OCI-LY7 (cell line): ENCODE measurements at places on chromosomes 3 and 15.

GRCh38 chr3:44055951-44056350 lies 185.7 kb upstream of the TOPAZ1 start:
- DNase-seq, result no peak

GRCh38 chr15:100310513-100311153 lies 31.1 kb downstream of the ADAMTS17 start:
- no peak for DNase-seq

- no peak for DNase-seq
Observed at GRCh38 chr15:80870893-80871292, 91.7 kb downstream of the CEMIP start.

DNA sequence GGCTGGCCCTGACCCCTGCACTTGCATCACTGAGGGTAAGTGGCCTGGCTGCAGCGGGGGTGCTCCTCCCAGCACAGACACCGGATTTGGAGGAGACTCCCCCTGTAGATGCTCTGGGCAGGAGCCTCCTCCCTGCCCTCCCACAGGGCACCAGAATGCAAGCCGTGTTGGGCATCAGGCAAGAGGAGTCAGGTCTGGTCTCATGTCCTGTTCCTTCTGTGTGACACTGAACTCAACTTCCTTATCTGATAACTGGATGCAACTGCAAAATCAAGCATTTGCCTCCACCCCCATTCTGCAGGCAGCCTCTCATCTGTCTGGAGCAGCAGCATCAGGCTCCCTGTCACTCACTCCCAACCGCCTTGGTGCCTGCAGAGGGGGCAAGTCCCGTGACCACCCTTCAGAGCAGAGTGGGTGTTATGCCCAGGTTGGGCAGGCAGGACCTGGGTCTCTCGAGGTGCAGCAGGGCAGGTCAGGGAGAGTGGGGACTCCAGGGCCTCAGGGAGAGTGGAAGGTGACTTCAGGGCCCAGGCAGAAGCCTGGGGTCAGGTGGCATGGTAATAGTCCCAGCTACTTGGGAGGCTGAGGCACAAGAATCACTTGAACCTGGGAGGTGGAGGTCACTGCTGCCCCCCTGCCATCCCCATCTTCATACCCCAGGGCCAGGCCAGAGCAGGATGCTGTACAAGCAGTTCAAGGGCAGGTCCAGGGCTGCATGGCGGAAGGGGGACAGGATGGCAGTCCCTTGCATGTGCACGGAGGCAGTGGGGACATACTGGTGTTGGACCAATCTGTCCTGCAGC lies 10.5 kb upstream of the RPL29 start:
- DNase-seq, result no peak

GRCh38 chr3:56919137-56919796 lies 117.5 kb upstream of the ARHGEF3 start:
- DNase-seq, result peak; percentile 56

DNA sequence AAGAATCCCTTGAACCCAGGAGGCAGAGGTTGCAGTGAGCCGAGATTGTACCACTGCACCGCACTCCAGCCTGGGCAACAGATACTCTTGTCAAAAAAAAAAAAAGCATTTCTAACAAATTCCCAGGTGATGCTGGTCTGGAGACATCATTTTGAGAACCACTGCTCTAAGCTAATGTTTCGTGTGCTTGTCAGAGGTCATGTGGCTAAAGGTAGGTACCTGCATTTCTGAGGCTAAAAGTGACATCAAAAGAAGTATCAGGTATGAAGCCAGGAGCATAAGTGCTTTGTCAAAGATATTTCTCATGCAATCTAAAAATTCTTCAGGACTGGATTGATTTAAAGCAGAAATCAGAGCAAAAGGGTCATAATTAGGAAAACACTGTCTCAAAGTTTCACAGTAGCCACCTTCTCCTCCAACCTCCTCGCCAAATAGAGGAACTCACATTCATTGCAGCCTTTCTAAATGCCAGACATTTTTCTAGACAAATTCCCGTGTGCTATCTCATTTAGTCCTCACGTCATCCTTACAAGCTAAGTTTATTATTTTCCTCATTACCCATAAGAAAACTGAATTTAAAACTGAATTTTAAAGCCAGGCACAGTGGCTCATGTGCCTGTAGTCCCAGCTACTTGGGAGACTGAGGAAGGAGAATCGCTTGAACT lies 25.7 kb upstream of the GSK3B start:
- DNase-seq, result no peak

DNA sequence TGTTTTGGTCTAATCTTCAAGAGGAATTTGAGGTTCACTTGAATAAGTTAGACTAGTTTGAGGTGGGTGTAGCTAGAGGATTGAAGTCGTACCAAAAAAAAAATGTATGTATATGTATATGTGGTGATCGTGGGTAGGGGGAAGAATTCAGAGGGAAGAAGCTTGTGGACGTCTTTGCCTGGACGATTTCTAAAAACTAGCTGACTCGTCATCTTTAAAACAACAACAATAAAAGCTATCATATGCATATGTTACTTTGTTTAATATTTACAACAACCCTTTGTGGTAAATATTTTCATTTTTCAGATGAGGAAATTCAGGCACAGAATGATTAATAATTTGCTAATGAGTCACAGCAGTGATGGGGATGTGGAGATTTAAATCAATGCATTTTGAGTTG lies 18.1 kb downstream of the RNF111 start:
- DNase-seq, result no peak

GRCh38 chr15:100770661-100771584 lies 108.7 kb upstream of the ALDH1A3 start:
- DNase-seq, result no peak

DNA sequence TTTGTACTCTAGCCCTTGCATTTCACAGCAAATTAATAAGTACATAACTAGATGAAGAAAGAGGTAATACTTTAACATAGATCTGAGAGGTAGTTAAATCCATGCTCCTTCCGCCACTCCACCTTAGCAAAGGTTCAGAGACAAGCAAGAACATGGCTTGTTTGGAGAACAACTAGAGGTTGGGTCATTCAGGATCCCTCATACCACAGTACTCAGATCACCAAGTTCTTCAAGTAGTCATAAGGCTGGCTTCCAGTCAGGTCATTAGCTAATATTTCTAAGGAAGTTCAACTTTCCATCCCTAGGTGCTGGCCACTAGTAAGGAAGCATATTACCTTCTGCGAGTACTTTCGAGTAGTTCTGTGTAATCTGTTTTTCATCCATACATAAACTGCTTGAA lies 44.1 kb downstream of the CD200R1 start:
- no peak for DNase-seq

GRCh38 chr15:66153549-66154415 lies 99.8 kb downstream of the MEGF11 start:
- DNase-seq, result peak; percentile 98

DNA sequence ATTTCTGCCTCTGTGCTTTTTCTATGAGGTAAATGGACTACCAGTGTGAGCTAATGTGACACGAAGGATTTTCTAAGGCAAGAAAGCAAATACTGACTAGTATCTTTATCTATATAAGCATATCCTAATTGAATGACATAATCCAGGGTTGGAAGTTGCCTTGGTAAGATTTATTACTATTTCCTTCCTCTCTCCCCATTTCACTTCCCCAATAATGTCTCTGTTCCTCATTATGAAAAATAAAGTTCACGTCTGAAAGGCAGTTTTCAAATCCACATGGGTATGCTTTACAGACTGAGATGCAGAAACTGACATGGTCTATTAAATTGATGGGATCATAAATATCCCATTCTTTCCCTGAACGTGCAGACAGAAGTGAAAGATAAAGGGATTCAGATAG lies 86.0 kb downstream of the DTWD1 start:
- DNase-seq, result no peak

DNA sequence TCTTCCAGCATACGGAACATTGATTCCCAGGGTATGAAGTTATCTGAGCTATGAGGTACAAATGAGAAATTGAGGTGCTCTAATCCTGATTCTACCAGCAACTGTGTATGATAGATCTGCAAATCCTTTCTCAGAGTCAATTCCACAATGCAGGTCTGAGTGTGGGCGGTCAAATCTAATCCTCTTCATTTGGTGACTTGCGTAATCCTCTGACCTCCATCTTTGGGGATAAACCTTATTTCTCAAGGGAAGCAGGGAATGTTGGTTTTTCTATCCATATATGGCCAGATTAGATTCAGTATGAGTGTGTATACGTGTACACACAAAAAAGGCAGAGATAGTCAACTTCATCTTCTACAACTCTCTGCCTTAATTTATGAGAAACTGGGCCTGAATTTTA lies 348.4 kb upstream of the IL12A start:
- DNase-seq, result no peak

- no peak for DNase-seq
Observed at GRCh38 chr3:70822669-70823068, 510.2 kb upstream of the MDFIC2 start.

DNA sequence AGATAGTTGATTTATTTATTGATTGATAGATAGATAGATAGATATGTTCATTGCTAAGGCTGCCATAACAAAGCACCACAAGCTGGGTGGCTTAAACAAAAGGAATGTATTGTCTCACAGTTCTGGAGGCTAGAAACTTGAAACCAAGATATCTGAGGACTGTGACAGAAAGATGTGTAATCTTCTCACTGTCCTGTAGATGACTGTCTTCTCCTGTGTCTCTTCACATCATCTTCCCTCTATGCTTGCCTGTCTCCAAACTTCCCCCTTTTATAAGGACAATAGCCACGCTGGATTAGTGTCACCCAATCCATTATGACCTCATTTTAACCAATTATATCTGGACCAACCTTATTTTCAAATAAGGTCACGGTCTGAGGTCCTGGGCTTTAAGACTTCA lies 40.9 kb downstream of the GNB4 start:
- DNase-seq, result peak; percentile 10

DNA sequence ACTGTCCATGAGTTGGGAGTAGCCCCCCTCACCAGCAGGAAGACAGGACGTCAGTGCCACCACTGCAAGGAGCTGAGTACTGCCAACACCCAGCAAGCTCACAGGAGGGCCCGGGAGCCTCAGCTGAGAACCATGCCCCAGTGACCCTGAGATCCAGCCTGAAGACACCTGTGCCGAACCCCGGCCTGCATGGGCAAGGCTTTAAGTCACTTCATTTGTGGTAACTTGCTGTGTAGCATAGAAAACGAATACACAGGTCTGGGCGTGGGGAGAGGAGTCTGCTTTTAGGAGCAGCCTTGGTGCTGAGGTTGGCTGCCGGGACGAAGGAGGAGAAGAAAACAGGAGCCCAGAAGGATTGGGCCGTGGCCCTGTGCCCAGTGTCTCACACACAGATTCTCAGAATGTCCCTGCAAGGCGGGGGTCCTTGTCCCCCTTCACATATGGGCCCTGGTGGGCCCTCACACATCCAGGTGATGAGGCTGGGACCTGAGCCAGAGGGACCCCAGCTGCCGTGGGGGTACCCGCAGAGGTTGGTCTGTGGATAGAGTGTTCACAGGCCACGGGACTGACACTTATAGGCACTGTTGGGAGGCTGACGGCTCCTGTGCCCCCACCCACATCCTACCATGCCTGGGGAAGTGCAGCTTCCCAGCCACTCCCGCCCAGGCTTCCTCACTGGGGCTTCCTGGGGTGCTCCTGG lies 85.3 kb downstream of the PLXNA1 start:
- DNase-seq, result no peak

- no peak for DNase-seq
Observed at GRCh38 chr3:84100861-84101260, 857.9 kb upstream of the CADM2 start.

- DNase-seq, result no peak
Observed at GRCh38 chr15:23869396-23869795, 182.3 kb upstream of the NDN start.

GRCh38 chr3:85740561-85740960 lies 781.8 kb downstream of the CADM2 start:
- DNase-seq, result no peak

GRCh38 chr3:133535971-133536881 lies 37.3 kb upstream of the CDV3 start:
- no peak for DNase-seq

GRCh38 chr3:77254967-77255831 lies 215.3 kb downstream of the ROBO2 start:
- peak; percentile 47 for DNase-seq

- DNase-seq, result no peak
Observed at GRCh38 chr3:162704238-162704637, 1207.6 kb downstream of the OTOL1 start.

DNA sequence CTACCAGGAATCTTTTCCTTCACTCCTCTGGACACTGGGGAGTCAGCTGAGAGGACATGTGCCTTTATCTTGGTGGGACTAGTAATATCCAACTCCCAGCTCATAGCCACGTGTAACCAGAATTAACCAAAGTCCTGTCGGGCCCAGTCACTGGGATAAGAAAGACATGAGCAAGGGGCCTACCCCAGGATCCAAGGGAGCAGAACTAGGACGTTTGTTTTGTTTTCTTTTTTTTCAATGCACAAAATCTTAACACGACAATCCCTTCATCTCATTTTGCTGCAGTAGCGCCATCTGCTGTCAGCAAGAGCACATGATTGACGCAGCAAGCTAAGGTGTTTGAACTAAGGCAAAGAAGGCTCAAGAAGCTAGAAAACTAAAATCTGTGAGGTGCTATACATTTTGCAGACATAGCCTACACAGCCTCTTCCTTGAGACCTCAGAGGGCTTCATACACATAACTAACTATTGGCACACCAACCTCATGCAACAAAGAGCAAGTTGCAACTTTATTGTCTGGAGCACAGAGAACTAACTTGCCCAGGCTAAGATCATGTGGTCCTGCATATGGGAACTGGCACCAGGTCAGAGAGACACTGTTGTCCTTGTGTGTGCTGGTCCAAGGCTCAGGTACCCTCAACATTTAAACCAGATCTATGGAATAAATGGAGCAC lies 43.6 kb downstream of the RLBP1 start:
- DNase-seq, result peak; percentile 69

DNA sequence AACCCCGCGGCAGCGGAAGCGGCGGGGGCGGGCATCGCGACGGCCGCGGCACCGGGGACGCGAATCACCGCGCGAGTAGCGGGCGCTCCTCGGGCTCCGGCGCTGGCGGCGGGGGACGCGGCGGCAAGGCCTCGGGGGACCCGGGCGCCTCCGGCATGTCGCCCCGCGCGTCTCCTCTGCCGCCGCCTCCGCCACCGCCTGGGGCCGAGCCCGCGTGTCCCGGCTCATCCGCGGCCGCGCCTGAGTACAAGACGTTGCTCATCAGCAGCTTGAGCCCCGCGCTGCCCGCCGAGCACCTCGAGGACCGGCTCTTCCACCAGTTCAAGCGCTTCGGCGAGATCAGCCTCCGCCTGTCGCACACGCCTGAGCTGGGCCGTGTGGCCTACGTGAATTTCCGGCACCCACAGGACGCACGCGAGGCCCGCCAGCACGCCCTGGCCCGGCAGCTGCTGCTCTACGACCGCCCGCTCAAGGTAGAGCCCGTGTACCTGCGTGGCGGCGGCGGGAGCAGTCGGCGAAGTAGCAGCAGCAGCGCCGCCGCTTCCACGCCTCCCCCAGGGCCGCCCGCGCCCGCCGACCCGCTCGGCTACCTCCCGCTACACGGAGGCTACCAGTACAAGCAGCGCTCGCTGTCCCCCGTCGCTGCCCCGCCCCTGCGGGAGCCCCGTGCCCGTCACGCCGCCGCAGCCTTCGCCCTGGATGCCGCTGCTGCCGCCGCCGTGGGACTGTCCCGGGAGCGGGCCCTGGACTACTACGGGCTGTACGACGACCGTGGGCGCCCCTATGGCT lies 675 bp downstream of the RBM15B start:
- peak; percentile 59 for DNase-seq

- DNase-seq, result no peak
Observed at GRCh38 chr3:136802481-136802996, 16.4 kb upstream of the SLC35G2 start.

- no peak for DNase-seq
Observed at GRCh38 chr3:137165117-137165806, 207.5 kb downstream of the IL20RB start.
